ENCODE measurements at places on chromosomes 5 and 9.

GRCh38 chr5:137560420-137560819 lies 61.3 kb upstream of the SPOCK1 start:
- no peaks in the 10 kb centered on the region for H3K4me1 ChIP-seq
- no peaks in the 10 kb centered on the region for H3K36me3 ChIP-seq
- H3K27me3 ChIP-seq: peaks cover 3% of the 10 kb centered on the region
- H3K27ac ChIP-seq: no peak overlapping the region

DNA sequence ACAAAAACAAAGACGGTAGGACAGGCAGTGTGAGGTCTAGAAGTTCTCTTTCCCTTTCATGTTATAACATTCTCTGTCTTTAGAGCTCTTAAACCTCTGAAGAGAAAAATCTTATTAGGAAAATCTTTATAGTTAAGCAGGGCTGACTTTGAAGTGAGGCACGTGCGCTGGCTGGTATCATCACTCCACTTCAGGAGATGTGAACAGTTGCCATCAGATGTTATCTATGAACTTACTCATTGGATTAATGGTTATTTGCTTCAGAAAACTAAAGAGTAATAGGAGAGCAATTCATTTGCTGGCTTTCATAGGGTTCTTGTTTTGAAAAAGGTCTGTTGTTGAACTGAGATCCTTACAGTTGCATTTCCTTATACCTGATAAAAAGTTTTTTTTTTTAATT lies 25.7 kb downstream of the LRRTM2 start:
- no peak overlapping the region for H3K4me3 ChIP-seq
- peaks cover 11% of the 10 kb centered on the region for H3K4me1 ChIP-seq
- no peaks in the 10 kb centered on the region for H3K27me3 ChIP-seq
- H3K36me3 ChIP-seq: no peaks in the 10 kb centered on the region
- no peak for DNase-seq

DNA sequence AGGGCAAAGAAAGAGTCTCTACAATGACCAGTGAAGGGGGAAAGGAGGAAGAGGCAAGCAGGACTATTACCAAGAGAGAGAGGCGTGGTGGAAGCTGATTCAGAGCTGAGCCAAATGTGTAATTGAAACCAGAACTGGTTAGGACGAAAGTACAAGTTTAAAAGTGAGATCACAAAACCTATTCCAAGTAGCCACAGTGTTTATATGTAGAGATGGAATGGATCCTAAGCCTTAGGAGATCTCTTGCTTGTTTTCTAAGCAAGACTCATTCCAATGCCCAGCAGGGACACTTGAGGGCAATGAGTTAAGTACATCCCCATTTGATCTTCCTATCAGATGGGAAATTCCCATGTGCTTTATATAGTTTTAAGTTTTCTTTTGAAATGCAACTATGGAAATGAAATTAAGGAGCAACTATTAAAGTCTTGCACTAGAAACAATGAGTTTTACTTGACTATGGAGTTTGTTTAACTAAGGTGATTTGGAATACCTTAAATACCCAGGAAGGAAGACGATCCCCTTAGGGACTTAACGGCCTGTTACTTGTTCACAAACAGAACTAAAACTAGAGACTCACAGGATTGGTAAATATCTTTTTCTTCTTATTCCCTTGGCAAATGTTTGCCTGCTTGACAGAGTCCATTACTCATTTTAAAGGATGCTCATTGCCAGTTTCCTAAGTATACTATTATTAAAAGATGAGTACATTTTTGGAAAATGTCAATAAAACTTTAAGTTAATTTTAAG lies 51.1 kb upstream of the SNX2 start:
- peaks cover 6% of the 10 kb centered on the region for H3K4me1 ChIP-seq
- no peak overlapping the region for H3K4me3 ChIP-seq
- no peaks in the 10 kb centered on the region for H3K36me3 ChIP-seq

- no peaks in the 10 kb centered on the region for H3K27me3 ChIP-seq
- peaks cover 12% of the 10 kb centered on the region for H3K36me3 ChIP-seq
- no peak overlapping the region for H3K4me3 ChIP-seq
- DNase-seq: no peak
- H3K27ac ChIP-seq: no peak overlapping the region
- H3K4me1 ChIP-seq: peaks cover 5% of the 10 kb centered on the region
These were observed 54.9 kb downstream of the RAD23B start for GRCh38 chr9:107337676-107338590.

GRCh38 chr9:136581614-136582447 lies 36.0 kb upstream of the NOTCH1 start:
- H3K4me1 ChIP-seq: peaks cover 4% of the 10 kb centered on the region
- no peak overlapping the region for H3K4me3 ChIP-seq
- no peaks in the 10 kb centered on the region for H3K27me3 ChIP-seq
- H3K36me3 ChIP-seq: no peaks in the 10 kb centered on the region
- no peak overlapping the region for H3K27ac ChIP-seq
- no peak for DNase-seq

GRCh38 chr5:143922718-143923117 lies 110.8 kb downstream of the HMHB1 start:
- DNase-seq: no peak
- H3K36me3 ChIP-seq: no peaks in the 10 kb centered on the region
- H3K4me3 ChIP-seq: no peak overlapping the region
- H3K27me3 ChIP-seq: no peaks in the 10 kb centered on the region
- peaks cover 9% of the 10 kb centered on the region for H3K4me1 ChIP-seq

DNA sequence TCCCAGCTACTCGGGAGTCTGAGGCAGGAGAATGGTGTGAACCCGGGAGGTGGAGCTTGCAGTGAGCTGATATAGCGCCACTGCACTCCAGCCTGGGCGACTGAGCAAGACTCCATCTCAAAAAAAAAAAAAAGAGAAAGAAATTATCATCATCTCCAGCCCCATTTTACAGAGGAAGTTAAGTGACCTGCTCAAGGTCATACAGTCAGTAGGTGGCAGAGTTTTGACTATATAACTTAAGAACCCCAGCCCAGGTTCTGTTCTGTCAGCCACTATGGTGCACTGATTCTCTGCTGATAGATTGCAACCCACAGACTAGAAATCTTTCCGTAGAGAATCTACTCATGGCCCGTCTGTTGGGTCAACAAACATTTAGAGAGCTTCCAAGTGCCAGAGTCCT lies 25.7 kb upstream of the DENND1A start:
- peaks cover 15% of the 10 kb centered on the region for H3K27me3 ChIP-seq
- peaks cover 4% of the 10 kb centered on the region for H3K4me1 ChIP-seq
- DNase-seq: no peak
- no peaks in the 10 kb centered on the region for H3K36me3 ChIP-seq
- H3K4me3 ChIP-seq: no peak overlapping the region

DNA sequence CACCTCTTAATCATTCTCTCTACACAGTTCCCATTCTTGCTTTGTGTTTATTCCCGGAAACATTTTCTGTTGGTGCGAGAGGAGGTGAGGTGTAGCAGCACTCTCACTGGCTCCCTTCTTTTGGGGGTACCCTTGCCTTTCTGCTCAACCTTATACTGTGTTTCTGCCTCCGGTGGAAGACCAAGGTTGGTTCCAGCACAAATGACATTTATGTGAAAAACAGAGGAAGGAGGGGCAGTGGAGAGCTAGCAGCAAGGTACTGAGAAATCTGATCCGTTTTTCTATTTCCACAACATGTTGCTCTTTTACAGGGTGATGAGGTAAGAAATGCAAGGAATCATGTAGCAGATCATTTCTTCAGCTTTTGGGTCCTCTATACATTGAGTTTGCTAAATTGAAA lies 648.0 kb upstream of the DMAC1 start:
- H3K27me3 ChIP-seq: no peaks in the 10 kb centered on the region
- no peaks in the 10 kb centered on the region for H3K4me1 ChIP-seq
- H3K36me3 ChIP-seq: no peaks in the 10 kb centered on the region
- no peak for DNase-seq

- H3K4me1 ChIP-seq: no peaks in the 10 kb centered on the region
- H3K27me3 ChIP-seq: no peaks in the 10 kb centered on the region
- H3K27ac ChIP-seq: no peak overlapping the region
- no peak overlapping the region for H3K4me3 ChIP-seq
- no peaks in the 10 kb centered on the region for H3K36me3 ChIP-seq
- no peak for DNase-seq
These were observed 1530.6 kb upstream of the CDH6 start for GRCh38 chr5:29662876-29663275.

DNA sequence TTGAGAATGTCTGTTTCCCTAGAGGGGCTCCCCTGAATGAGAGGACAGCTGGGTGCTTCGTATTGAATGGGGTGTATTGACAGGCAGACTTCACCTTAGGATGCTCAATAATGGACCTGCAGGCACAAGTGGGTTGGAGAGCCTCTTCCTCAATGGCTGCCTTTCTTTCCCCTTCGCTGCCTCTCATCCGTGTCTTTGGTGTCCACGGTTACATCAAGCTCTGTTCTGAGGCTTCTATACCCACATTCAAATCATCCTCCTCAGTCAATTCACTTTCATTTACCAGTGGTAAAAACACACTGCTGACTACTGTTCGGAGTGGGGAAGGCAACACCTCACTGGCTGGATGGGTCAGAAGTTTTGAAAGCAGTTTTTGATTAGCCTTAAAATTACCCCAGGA lies 20.6 kb downstream of the LIX1 start:
- H3K4me1 ChIP-seq: no peaks in the 10 kb centered on the region
- H3K27me3 ChIP-seq: peaks cover 9% of the 10 kb centered on the region
- no peak overlapping the region for H3K4me3 ChIP-seq
- no peak overlapping the region for H3K27ac ChIP-seq
- H3K36me3 ChIP-seq: no peaks in the 10 kb centered on the region

GRCh38 chr9:135487281-135488012 lies 7.9 kb downstream of the PPP1R26 start:
- DNase-seq: no peak
- no peaks in the 10 kb centered on the region for H3K4me1 ChIP-seq
- H3K27ac ChIP-seq: no peak overlapping the region
- peaks cover 16% of the 10 kb centered on the region for H3K27me3 ChIP-seq

DNA sequence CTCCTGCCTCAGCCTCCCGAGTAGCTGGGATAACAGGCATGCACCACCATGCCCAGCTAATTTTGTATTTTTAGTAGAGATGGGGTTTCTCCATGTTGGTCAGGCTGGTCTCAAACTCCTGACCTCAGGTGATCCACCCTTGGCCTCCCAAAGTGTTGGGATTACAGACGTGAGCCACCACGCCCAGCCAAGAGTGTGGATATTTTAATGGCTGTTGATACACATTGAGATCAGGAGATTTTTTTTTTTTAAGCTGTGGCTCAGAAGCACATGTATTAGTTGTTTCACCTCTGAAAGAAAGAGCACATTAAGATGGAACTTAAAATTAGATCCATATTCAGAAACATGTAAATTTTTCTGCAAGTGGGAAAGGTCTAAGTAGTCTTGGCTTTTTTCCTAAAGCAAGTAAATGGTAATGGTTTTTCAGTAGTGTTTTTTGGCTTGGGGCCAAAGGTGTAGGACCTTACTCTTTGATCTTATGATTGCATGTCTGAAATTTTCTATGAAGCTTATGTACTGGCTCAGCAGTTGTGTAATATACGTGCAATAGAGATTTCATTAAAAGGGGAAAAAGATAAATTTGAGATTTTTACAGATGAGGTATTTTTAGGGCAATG lies 9.9 kb downstream of the RBM27 start:
- no peaks in the 10 kb centered on the region for H3K27me3 ChIP-seq
- no peak for DNase-seq
- peaks cover 5% of the 10 kb centered on the region for H3K36me3 ChIP-seq
- peaks cover 49% of the 10 kb centered on the region for H3K4me1 ChIP-seq
- no peak overlapping the region for H3K27ac ChIP-seq

GRCh38 chr9:81791076-81791475 lies 101.7 kb upstream of the TLE1 start:
- no peaks in the 10 kb centered on the region for H3K27me3 ChIP-seq
- no peak overlapping the region for H3K4me3 ChIP-seq
- no peaks in the 10 kb centered on the region for H3K4me1 ChIP-seq
- no peak for DNase-seq

DNA sequence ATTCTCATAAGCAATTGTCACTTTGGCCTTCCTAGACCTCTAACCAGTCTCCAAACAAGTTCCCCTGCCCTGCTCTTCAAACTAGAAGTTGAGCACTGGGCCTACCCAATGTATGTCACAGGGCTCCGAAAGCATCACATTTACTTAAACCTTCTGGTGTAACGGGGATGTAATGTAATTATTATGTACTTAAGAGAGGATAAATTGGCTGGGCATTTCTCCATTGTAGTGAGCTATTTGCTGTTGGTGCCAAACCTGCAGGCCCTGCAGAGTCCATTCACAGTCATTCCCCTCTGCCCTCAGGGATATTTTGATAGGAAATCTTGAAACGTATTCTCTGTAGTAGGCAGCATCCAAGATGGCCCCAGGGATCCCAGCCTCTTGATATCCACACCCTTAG lies 64.2 kb upstream of the GNE start:
- H3K27ac ChIP-seq: no peak overlapping the region
- H3K36me3 ChIP-seq: no peaks in the 10 kb centered on the region
- H3K4me3 ChIP-seq: no peak overlapping the region
- H3K4me1 ChIP-seq: peaks cover 7% of the 10 kb centered on the region
- H3K27me3 ChIP-seq: peaks cover 2% of the 10 kb centered on the region

- peak; percentile 71 for DNase-seq
- H3K4me3 ChIP-seq: peak within 1 kb of the TSS; percentile 99
- no peaks in the 10 kb centered on the region for H3K27me3 ChIP-seq
- peaks cover 43% of the 10 kb centered on the region for H3K36me3 ChIP-seq
- peaks cover 26% of the 10 kb centered on the region for H3K4me1 ChIP-seq
These were observed at the start of gene FAM78A for GRCh38 chr9:131276094-131276888. FAM78A (minus strand) TSS chr9:131276510; CDS start chr9:131276179, 331 bp downstream.

DNA sequence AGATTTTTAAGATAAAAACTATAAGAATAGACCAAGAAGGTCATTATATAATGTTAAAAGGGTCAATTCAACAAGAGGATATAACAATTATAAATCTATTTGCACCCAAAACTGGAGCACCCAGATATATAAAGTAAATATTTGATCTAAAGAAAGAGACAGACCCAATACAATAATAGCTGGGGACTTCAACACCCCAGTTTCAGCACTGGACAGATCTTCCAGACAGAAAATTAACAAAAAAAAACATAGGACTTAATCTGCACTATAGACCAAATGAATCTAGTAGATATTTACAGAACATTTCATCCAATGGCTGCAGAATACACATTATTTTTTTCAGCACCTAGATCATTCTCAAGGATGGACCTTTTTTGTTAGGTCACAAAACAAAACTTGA lies 331.9 kb downstream of the SPOCK1 start:
- no peak for DNase-seq
- H3K27me3 ChIP-seq: no peaks in the 10 kb centered on the region
- H3K36me3 ChIP-seq: no peaks in the 10 kb centered on the region
- no peak overlapping the region for H3K4me3 ChIP-seq
